Right renal pelvis (tissue), 4 donors: ENCODE measurements at places on chromosomes 7 and 10.

- no peak for DNase-seq
These were observed 48.6 kb upstream of the MKI67 start for GRCh38 chr10:128174581-128175559.

DNA sequence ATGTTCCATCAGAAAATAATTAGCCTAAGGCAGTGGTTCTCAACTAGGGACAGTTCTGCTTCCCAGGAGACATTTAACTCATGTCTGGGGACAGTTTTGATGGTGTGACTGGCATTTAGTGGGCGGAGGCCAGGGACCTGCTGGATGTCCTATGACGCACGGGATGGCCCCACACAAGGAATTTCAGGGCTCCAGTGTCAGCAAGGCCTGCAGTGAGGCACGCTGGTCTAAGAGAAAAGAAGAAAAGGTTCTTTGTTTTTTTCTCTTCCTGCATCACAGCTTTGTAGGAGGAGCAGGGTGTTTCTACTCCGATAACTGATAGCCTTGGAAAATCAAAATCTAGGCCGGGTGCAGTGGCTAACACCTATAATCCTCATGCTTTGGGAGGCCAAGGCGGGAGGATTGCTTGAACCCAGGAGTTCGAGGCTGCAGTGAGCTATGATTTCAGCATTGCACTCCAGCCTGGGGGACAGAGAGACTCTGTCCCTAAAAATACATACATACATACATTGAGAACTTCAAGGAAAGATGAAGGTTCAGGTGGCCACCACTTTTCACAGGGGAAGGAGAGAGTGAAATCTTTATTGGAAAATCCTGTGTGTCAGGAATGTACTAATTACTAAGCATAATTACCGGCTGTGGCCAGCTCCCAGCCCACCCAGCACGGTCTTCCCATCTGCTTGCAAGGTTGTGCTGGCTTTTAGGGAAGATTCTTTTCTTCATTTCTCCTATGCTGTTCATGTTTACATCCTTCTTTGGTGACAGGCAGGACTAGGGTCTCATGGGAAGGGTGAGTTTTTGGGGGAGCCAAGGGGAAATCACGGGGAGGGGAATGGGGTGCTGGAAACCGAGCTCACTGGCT is 150.4 kb downstream of the ACTR3B start:
- no peak for DNase-seq

- DNase-seq = no peak
These were observed 111.2 kb upstream of the BET1 start for GRCh38 chr7:94115316-94115715.

DNA sequence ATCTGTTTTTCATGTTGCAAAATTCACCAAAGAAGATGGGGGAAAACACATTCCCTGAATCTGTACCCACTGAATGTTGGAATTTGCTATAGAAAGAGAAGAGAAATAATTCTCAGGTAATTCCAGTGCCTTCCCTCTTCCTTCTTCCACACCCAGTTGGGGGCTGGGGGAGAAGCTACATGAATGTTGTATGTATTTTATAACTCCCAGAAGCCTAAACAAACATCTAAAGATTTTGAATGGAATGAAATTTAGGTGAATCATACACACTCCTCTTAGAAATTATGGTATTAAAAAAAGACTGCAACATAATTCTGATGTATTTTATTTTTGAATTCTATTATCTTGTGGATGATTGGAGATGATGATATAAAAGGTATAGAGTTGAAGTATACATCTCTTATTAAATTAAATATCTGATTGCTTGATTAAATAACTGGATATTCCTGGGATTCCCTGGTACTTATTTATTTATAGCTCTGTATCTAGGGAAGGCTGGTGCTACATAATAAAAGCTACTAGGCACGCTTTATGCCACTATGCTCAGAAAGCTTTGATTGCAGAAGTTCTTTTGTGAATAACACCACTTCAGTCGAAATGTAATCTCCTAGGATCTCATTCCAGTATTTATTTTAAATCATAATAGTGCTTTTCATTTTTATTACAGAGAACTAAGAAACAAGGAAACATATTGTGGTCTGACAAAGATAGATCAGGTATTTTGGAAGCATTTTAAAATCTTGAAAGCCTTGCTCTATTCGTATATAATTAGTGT is 98.5 kb downstream of the MCU start:
- DNase-seq = no peak

DNA sequence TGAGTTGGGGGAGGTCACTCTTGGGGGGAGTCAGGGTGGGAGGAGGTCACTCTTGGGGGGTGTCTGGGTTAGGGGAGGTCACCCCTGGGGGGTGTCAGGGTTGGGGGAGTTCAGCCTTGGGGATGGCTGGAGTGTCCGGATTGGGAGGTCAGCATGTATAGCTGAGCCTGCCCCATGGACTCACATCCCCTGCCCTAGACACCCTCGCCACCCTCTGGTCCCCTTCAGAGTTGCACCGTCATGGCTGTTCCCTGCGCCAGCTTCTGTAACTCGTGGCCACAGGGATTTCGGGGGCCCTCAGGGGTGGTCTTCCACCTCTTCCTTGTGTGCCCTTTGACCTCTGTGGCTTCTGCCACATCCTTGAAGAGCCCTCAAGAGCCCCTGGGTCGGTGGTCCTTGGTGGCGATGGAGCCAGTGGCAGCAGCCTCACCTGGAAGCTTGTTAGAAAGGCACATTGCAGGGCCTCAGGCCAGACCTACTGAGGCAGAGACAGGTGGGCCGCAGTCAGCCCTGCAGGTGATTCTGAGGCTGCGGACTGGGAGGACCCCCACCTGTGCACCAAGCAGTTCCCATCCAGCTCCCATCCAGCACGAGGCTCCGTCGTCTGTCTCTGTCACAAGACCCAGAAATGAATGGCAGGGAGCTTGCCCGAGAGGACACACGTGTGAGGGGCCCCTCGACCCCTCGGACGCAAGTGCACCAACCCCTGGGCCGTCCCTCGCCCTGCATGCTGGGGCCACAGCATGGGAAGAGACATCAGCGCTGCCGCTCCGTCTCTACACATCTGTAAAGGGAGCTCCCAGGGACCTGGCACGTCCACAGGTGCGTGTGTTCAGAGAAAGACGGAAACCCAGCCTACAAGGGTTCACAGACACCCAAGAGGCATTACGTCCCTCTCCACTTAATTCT is 44.7 kb upstream of the SUN1 start:
- DNase-seq = no peak

GRCh38 chr10:79140085-79140793 is 71.5 kb downstream of the ZMIZ1 start:
- DNase-seq = no peak

- DNase-seq = no peak
These were observed 35.0 kb upstream of the IL15RA start for GRCh38 chr10:6012121-6012905.

GRCh38 chr7:130894909-130895750 is 161.1 kb upstream of the KLF14 start:
- no peak for DNase-seq

- DNase-seq = no peak
These were observed 30.3 kb downstream of the BCAP29 start for GRCh38 chr7:107610323-107610722.

- DNase-seq = no peak
These were observed 468.4 kb upstream of the SEMA3D start for GRCh38 chr7:85655252-85655651.

DNA sequence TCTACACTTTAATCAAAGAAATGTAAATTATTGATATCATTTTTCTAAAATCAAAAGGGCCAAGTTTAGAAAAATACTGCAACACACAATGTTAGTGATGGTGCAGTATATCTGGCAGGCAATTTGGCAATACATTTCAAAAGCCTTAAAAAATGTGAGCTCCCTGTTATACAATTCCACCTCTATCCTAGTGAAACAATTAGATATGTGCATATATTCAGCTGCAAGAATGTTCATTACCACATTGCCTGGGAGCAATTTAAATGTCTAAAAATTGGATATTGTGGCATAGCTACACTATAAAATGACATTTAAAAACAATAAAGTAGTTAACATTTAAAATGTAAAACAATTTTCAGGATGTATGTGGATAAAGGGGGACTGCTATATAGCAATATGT is 10.1 kb upstream of the ERVW-1 start:
- no peak for DNase-seq

DNA sequence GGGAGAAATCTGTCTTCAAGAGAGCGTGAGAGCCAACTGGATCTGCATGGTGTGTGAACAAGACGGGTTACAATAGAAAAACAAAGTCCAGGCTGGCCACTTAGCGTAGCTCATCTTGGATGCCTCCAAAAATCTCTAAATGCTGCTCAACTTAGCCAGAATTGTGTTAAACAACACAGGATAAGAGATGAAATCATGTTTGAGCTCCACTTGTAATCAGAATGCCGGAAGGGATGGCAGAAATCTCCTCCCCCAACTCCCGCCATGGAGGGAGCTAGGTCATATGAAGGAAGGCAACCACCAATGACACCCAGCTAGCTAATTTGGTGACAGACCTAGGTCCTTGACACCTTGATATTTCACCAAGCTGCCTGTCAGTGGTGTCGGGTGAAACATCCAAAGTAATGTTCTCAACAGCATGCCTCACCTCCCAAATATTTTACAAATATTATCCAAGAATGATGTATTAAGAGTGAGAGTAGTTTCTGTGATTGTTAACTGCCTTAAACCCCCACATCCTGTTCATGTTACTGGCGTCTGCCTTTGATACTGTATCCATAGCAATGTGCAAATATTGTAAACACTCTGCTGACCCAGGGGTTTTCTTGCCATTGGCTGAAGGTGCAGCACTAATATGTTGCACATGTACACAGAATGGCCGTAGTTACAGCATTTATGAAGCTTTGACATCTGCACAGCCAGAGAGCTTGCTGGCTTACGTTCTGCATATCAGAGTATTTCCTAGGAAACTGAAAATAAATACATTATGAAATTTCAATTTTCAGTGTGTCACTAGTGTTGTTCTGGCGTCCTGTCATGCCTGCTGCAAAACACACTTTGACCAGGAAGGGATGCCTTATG is 25.8 kb downstream of the TMEM254 start:
- no peak for DNase-seq

GRCh38 chr7:144628176-144628575 is 207.7 kb downstream of the TPK1 start:
- no peak for DNase-seq

DNA sequence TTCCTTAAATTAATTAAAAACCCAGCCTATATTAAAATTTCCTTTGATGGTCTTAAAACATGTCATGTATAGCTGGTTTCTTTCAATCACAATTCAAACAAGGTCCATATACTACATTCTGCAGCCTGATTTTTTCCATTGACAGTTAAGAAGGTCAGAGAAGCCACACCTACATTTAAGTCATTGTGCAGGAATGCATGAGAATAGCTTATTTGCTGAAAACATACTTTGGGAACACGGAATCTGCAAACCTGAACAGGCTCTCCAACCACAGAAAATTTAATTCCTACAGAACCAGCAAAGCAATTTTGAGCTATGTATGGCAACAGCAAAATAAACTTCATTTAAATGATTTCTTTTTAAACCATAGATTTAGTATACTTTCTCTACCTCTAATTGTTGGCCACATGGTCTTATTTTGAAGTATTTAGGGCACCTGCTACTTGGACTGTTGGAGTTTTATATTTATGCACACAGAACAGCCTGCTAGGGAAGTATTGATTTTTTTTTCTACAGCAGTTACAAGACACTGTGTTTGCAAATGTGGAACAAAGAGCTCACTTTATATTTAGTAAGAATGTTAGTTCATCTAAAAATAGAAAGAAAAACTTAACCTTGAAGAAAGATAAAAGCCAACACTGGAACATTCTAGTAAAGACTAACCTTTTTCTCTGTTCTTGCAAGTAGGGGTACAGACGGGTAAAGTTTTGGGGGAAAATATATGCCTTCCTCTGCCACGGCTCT is 240.9 kb upstream of the IMMP2L start:
- no peak for DNase-seq

- DNase-seq = no peak
These were observed 215.8 kb downstream of the SKAP2 start for GRCh38 chr7:26648554-26648953.

DNA sequence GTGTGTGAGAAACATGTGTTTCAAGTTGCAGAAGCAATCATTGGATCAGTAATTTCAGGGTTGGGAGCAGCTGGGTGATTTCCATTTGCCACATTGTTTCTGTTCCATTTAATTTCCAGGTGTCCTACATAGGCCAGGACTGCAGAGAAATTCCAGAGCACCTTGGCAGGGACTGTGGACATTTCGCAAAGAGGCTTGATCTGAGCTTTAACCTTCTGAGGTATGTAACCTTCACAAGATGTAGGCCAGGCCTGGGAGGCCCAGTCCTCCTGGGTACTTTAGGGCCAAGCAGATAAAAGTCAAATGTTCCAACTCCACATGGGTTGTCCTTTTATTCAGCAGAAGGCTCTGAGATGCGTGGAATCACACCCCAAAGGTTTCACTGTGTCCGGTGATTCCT is 6.9 kb downstream of the LRMDA start:
- no peak for DNase-seq

DNA sequence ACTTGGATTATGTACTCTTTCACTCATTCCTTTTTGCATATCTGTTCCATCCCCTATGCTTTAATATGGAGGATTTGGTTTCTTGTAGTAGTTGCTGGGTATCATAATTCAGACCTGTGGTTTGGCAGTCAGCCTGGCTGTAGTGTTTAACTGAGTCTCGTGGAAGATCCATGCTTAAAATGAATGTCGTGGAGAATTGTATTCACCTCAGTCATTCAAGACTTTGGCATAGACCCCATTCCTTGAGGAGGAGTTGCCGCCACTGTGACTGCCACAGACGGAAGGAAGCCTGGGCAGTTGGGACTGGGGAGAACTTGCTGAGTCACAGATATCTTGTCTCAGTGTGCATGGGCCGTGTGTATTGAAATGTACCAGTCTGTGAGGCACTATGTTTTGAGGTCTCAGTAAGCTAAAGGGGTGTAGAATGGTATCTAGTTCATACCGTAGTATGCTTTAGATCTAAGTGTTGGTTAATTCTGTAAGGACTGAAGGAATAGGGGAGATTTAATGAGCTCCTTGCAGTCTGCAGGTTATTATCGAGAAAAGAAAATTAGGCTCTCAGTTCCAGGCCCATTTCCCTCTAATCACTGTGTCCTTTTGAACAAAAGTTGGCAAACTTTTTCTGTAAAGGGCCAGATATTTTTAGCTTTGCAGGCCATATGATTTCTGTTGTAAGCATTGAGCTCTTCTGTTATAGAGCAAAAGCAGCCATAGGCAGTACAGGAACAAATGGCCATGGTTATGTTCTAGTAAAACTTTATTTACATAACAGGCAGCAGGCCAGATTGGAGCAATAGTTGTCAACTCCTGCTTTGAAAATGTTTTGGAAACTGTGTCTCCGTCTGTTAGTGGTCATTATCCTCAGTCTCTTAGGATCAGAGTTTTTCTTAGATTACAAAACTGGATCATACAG is 76.8 kb downstream of the TPST1 start:
- no peak for DNase-seq

GRCh38 chr10:88347022-88347421 is 236.1 kb downstream of the RNLS start:
- DNase-seq = no peak

GRCh38 chr10:60382946-60383681 is 6.6 kb downstream of the ANK3 start:
- no peak for DNase-seq

GRCh38 chr7:6533893-6534495 is 17.3 kb downstream of the GRID2IP start:
- no peak for DNase-seq
